ENCODE measurements at places on chromosomes 1 and 21.

DNA sequence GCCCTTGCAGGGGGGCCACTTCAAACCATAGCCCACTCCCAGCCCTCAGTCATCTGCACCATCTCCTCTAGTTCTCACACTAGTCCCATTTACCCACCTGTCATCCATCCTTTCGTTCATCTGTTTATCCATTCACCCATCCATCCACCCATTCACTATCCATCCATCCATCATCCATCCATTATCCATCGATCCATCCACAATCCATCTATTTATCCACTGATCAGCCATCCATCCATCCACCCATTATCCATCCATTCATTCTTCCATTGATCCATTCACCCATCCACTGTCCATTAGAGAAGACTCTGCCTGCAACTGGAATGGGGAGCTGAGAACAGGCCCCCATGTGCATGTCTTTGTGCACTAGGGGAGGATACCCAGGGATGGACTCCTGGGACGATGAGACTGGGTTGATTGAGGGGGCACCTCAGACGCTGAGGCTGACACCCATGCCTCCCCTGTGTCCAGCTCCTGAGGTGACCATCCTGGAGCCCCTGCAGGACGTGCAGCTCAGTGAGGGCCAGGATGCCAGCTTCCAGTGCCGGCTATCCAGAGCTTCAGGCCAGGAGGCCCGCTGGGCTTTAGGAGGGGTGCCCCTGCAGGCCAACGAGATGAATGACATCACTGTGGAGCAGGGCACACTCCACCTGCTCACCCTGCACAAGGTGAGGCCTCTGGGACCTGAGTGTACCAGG lies 97.9 kb downstream of the TRIM11 start:
- DNase-seq: no peak

DNA sequence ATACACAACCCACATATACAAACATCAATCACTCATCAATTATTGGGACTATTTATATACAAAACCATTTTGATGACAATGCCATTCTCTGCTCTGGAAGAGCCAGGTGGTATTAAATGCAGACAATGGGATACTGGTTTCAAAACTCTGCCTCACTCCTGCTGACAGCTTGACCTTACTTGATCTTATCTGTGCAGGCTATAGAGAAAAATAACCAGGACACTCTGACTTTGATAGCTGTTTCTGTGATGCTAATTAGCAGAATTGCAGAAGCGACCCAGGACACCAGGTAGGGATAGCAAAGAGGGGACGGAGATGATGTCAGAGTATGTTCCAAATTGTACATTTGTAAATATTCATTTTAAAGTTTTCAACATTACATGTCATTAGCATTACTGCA lies 89.5 kb downstream of the OLFM3 start:
- no peak for DNase-seq

DNA sequence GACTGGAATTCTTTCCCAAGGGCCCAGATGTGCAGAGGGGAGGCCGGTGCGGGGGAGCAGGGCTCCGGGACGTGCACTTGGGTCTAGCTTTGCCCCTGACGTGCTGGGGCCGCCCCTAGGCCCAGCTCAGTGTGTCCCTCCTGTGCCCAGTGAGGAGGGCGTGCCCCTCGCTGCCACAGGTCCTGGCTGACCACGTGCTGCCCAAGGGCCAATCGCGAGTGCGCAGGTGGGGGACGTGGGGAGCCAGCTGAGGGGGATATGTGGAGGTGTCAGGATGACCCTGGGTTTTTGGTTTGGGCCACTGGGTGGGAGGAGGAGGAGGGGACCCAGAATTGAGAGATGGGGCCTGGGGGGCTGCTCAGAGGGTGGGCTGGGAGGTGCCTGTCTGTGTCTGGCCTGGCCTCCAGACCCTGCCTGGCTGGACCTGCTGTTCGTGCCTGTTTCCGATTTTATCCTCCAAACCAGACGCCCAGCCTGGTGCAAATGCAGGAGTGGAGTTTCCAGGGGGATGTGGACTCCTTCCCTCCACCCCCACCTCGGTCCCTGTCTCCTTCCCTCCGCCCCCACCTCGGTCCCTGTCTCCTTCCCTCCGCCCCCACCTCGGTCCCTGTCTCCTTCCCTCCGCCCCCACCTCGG lies 6.1 kb upstream of the RNF223 start:
- DNase-seq: no peak

DNA sequence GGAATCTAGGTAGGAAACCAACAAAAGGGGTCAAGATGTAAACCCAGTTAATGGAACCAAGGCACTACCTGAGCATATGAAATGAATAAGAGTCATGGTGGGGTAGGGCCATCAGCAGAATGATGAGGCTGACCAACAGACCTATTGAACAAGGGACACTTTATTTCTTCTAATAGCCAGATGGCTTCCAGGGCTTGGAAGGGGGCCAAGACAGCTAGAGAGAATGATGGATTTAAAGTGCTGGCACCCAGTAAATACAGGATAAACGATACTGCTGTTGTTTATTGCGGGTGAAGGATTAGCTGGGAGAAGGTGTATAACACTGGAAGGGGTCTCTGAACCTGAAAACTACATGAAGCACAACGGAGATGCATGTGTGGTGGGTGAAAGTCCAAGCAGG lies 15.6 kb downstream of the DDAH1 start:
- DNase-seq: no peak

DNA sequence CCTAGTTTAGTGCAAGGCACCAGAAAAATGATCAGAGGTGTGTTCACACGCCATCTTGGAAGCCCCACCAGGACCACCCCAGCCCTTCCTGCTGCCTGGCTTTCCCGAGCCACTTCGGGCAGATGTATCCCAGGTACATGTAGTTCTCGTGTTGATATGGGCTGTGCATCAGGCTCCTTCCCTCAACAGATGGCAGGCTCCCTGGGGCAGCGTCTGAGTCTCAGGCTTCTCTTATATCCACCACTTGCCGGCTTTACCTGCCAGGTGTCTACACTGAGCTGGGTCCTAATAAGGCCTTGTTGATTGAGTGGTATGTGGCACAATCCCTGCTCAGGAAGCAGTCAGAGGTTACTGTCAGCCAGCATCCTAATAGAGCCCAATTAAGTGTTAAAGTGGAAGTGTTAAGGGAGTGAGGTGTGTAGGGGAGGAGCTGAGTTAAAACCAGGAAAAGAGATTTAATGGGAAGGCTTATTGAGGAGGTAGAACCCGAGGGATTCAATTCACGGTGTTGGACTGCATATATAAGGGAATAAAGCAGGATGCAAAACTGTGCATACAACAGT lies 8.5 kb downstream of the GPA33 start:
- DNase-seq: no peak

- DNase-seq: no peak
Observed at GRCh38 chr1:28110555-28110954, 22.1 kb upstream of the EYA3 start.

DNA sequence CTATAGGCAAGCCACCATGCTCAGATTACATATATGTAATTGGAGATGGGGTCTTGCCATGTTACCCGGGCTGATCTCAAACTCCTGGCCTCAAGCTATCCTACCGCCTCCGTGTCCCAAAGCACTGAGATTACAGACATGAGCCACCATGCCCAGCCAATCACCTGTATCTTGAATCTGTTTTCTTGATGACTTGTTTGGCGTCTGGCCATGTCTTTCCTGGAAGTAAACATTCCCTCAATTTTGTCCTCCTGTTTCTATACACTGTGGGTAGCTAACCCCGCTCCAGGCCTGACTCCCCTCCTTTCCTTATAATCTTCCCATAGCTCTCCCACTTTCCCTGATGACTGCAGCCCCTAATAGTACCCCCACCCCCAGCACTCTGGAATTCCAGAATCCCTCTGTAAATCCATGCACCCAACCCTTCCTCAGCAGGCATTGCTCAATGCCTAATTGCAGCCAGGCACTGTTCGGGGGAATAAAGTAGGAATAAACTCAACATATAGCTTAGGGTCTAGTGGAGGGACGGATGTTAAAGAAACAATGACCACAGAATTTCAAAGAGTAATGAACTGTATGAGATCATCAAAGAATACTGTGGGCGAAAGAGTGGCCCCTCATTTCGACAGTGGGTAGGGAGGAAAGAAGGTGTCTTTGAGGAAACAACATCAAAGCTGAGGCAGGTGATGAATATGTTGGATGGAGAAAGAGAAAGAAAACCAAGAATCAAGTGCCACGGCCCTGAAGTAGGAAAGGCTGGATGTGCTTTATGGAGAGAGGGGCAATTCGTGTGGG lies 161.5 kb downstream of the ADSS2 start:
- no peak for DNase-seq

DNA sequence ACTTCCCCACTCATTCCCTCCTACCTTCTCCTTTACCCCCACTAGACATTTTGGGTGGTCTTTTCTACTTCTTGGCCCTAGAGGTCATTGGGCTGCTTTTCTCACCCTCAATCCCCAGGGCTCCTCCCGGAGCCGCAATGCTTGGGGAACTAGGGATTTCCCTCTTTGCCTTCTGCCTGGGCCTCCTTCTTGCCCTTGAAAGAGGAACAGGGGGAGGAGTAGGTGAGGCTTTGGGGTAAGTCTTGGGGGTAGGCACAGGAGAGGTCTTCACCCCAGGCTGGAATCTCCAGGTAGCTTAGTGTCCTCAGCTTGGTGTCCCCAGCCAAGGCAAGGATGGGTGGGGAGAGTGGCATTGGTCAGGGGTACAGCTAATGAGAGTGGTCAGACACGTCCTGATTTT lies 56.2 kb upstream of the EPS8L3 start:
- no peak for DNase-seq

DNA sequence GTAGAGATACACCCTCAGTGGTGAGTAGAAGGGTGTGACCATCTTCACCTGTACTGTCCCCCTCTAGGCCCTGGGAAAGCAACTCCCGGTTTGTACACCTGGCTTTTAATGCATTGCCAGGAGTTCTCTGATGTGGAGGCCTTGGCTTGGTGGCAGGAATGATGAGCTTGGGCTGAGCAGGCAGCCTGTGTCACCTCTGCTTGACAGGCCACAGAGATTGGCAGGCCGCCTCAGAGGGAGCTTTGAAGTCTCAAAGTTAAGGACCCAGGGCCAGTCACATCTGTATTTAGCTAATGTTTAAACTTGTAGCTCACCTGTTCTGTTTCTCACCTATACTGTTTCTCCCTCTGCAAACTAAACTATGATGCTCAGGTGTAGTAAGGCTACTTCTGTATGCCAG lies 28.5 kb downstream of the HUNK start:
- no peak for DNase-seq

DNA sequence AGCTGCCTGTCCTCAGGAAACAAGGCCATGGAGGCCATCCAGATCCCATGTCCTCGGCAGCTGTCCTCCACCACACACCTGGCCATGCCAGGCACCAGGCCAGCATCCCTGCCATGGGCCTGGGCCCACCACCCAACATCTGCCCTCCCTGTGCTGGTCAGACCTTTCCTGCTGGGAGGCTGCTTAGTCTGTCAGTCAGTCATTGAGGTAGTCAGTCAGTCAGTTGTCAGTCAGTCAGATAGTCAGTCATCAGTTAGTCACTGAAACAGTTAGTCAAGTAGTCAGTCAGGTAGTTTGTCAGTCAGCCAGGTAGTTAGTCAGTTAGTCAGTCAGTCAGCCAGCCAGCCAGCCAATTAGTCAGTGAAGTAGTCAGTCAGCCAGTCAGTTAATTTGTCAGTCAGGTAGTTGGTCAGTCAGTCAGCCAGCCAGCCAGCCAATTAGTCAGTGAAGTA lies 17.2 kb downstream of the KRTAP10-1 start:
- DNase-seq: no peak

- no peak for DNase-seq
Observed at GRCh38 chr1:53134961-53135734, 7.3 kb downstream of the SLC1A7 start.

GRCh38 chr1:226350519-226350865 lies 41.5 kb upstream of the LIN9 start:
- DNase-seq: no peak

DNA sequence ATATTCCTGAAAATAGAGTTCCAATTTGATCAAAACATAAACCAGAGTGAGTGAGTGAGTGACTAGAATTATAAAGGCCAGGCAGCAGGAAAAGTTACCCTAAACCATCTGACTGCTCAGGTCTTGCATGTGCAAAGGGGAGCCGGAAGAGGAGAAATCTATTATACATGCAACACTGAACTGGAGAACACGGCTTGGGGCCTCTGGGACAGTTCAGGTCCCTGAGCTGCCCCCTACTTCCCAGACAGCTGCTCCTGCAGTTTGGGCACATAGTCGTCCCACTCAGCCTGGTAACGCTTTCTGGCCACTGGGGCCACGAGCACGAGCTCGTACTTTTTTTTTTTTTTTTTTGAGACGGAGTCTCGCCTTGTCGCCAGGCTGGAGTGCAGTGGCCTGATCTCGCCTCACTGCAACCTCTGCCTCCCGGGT lies 40.1 kb downstream of the PTPRC start:
- DNase-seq: no peak

DNA sequence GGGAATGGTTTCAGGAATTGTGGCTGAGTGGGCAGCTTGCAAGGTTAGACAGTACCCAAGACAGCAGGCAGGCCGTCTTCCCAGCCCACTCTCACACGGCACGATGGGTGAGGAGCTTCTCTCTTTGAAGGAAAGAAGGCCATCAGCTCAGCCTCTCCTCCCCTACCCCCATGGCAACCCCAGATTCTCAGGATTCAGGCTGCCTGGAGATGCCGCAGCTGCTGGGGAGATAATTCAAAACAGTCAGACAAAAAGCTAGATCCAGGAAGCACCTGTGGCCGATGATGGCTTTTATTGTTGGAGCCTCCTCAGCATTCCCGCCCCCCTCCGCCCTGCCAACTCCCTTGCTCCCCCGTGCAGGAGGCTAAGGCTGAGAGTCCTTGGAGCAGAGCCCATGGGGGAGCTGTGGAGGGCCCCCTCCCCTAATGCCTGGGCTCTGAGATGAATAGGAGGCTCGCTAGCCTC lies 220.5 kb downstream of the TRABD2B start:
- no peak for DNase-seq

- peak; percentile 77 for DNase-seq
Observed at GRCh38 chr1:207828485-207829158, 76.8 kb downstream of the CD46 start.

- no peak for DNase-seq
Observed at GRCh38 chr21:36945496-36946138, 20.9 kb downstream of the HLCS start.

DNA sequence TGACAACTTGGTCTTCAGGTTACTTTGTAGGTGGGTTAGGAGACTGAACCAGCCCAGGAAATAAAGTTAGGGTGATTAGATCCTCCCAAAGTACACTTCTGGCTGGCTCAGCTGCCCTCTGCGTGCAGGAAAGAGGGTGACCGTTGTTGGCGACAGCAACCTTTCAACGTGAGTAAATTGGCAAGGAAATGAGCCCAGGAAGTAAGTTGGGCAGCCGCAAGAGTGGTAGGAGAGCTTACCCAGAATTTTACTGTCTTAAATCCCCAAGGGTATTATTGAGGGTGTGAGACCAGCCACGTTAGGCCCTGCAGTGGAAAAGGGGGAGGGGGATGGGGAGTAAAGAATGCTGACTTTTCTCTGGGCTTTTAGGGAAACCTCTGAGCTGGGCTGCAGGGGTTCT lies 1.6 kb downstream of the TENT5C start:
- DNase-seq: no peak

DNA sequence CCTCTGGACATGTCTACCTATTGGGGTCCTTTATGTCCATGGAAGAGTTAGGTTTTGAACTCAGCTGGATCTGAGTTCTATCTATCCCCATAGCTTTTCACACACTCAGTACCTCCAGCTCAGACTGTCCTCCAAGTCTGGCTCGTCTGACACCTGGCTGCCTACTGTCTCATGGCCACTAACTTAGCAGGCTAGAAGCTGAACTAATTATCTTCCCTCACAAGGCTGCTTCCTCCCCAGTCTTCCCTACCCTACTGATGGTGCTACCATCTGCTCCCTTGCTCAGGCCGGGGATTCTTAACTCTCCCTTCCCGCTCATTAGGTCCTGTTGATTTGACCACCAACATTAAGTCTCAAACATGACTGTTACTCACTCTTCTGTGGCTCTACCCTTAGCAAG lies 13.4 kb downstream of the VANGL2 start:
- no peak for DNase-seq
